ENCODE measurements at places on chromosomes 2 and 18.

- DNase-seq: peak; percentile 35
Observed at GRCh38 chr2:162890690-162891311, 52.2 kb upstream of the KCNH7 start.

- no peak for DNase-seq
Observed at GRCh38 chr2:182280118-182280517, 146.7 kb downstream of the PDE1A start.

GRCh38 chr2:217953011-217953481 is 49.7 kb downstream of the TNS1 start:
- no peak for DNase-seq

GRCh38 chr18:74351354-74351753 is 35.7 kb downstream of the C18orf63 start:
- DNase-seq: peak; percentile 25

- no peak for DNase-seq
Observed at GRCh38 chr18:79717555-79718074, 38.0 kb downstream of the CTDP1 start.

Data from inflammatory macrophage treated with lipopolysaccharide for 1 hour (primary cell).